CD4-positive, alpha-beta T cell treated with Interleukin-6 at 100 ng/mL for 8 hours (primary cell): ENCODE measurements at places on chromosomes 6 and 20.

- no peak for DNase-seq
Observed at GRCh38 chr6:36829919-36830544, 9.2 kb downstream of the CPNE5 start.

GRCh38 chr6:89667872-89668556 is 29.5 kb upstream of the LYRM2 start:
- no peak for DNase-seq

- no peak for DNase-seq
Observed at GRCh38 chr6:125213939-125214338, 60.4 kb downstream of the TPD52L1 start.

DNA sequence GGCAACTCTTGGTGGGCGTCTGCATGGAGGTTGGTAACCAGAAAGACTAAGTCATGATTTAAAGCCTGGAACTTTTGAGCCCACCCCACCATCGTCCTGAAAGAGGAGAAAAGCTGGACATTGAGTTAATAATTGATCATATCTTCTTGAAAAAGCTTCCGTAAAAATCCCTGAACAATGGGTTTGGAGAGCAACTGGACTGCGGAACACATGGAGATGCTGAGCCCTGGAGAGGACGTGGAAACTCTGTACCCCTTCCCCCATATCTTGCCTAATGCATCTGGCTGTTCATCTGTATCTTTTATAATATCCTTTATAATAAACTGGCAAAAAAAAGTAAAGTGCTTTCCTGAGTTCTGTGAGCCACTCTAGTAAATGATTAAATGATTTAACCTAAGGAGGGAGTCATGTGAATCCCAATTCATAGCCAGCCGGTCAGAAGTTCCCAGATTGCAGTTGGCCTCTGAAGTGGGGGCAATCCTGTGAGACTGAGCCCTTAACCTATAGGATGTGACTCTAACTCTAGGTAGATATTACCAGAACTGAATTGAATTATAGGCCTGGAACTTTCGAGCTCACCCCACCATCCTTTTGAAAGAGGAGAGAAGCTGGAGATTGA is 26.5 kb upstream of the LGSN start:
- DNase-seq = no peak
